ENCODE measurements at places on chromosomes 11 and 22.

DNA sequence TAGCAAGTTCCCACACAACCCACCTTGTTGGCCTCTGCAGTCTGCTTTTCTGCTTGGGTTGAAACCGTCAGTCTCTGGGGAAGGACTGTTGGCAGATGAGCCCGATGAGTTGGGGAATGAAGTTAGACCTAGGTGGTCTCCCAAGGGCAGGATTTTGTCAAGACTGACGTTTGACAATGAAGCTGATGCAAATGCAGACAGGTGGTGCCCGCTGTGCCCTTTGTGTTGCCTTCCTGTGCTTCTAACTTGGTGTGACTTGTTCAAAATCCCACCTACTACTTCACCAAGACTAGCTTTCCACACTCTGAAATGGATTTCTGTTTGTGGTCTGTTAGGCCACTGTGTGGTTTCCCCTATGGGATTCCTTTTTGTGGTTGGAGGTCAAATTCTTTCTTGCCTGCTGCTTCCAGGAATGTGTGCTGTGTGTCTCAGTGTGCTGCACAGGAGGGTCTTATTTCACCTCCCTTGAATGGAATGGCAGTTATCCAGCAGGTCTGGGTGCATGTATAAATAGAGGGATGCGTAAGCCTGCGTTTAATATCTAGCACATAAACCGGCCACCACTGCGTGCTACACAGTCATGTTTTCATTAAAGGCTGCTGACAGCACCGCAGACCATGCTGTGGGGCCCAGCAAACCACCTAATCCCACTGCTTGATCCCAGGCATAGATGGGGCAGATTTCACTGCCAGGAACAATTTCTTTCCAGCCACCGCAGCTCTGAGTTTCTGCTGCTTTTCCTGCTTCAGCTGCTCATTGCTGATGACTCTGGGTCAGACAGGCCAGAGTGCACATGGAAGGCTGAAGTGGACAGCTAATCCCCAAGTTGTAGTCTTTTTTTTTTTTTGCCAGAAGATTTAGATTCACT is 44.8 kb downstream of the ADAMTS8 start:
- DNase-seq, result no peak

GRCh38 chr22:50641696-50642607 is 14.0 kb upstream of the ARSA start:
- DNase-seq, result no peak

DNA sequence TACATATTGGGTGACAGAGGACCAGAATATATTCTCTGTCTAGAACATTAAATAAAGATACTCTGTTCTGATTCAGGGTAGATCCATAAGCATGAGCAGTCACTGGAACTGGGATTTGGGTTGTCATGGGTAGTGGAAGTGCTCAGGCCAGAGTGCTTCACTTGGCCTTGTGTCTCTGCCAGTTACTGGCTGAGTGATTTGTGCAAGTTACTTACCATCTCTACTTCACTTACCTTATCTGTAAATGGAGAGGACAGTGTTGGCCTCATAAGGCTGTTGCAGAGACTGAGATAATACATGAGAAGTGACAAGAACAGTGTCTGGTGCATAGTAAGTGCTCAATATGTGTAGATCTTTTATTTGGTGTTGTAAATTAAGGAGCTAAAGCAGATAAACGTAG is 17.6 kb downstream of the ATXN10 start:
- no peak for DNase-seq

DNA sequence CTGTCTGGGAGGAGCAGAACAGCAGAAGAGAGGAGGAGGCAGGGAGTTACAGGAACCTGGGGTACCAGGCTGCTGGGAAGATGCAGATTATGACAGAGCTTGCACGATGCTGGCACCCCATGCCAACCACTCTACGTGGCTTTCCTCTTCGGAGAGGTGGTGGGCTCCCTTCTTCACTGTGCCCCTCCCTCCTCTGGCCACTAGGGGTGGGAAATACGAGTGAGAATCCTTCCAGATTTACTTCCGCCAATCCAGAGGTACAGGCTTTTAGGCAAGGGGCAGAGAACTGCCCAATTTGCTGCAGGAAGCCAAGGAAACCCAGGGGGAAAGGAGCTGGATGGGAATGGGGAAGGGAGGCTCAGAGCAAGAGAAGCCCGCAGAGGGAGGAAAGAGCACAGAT is 12.3 kb downstream of the HYOU1 start:
- no peak for DNase-seq
